ENCODE measurements at places on chromosomes 2 and 18.

- DNase-seq = no peak
Observed at GRCh38 chr2:72414137-72414760, 266.6 kb upstream of the CYP26B1 start.

- DNase-seq = no peak
Observed at GRCh38 chr2:234686088-234686890, 189.4 kb upstream of the ARL4C start.

GRCh38 chr2:239813261-239814115, 211.7 kb downstream of the NDUFA10 start:
- DNase-seq = no peak

GRCh38 chr2:121902616-121903015, 147.2 kb downstream of the TSN start:
- no peak for DNase-seq

DNA sequence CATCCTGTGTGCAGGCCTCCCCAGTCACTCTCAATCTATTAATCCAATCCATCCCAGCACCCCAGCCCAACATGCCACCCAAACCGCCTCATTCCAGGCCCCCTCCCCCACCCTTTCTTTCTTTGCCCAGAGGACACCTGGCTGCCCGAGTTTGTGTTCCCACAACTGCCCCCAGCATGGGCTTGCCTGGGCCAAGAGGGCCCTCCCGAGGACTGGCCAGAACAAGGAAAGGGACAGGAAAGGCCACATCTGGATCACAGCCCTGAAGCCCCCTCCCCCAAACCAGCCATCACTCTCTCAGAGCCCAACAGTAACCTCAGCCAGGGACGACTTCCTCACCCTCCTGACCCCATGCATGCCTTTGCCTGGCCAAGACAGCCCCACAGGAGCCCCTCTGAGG, 1.2 kb downstream of the TNS1 start:
- no peak for DNase-seq

DNA sequence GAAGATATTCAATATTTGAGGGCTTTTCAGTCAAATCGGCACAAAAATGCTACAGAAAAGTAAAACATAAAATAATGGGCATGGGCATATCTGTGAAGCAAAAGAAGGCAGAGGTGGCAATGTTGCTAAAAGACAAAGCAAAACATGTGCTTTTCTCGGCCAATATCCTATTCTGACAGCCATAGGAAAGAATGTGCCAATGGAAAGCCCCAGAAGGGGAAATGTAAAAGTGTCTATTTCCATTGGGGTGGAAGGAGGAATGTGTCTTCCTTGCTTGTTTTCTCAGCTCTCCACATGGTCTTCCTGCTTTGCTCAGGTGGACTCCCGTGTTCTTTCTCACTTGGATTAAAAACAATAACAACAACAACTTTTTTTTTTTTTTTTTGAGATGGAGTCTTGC, 13.7 kb upstream of the PER2 start:
- no peak for DNase-seq

DNA sequence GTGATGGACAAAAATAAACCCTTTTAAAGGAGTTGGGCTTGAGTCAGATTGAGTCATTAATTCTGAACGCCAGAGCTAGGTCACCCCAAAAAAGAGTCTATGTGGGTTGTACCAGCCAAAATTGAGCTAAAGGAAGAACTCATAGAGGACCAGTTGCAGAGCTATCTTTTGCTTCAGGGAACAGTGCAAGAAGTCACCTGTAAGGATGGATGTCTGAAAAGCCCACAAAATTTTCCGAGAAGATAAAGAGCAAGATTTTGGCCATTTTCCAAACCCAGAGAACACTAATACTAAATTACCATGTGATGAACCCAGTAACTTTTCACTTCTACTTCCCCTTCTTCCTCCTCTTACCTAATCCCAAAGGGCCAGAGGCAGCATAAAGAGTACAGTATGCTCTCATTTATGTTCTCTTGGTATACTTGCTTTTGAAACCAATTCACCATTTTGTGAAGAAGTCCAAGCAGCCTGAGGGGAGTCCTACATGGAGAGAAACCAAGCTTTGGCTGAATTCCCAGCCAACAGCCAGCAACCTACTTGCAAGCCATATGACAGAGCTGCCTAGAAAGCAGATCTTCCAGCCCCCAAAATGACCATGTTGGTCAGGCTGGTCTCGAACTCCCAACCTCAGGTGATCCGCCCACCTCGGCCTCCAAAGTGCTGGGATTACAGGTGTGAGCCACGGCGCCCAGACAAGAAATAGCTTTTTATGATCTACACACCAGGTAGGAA, 551.7 kb downstream of the SATB2 start:
- no peak for DNase-seq

DNA sequence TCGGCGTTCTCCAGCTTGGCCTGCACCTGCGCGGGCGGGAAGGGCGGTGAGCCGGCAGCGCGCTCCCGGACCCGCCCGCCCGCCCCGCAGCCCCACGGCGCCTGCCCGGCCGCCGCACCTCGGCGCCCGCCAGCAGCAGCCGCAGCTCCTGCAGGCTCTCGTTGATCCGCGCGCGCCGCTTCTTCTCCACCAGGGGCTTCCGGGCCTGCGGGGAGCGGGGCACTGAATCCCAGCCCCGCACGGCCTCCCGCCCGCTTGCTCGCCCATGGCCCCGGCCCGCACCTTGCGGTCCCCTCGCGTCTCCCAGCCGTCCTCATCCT, 335 bp downstream of the HES6 start:
- no peak for DNase-seq
